ENCODE measurements at places on chromosomes 11 and 22.

GRCh38 chr22:21966643-21967516 is 14.2 kb upstream of the PPM1F start:
- no peak for DNase-seq

DNA sequence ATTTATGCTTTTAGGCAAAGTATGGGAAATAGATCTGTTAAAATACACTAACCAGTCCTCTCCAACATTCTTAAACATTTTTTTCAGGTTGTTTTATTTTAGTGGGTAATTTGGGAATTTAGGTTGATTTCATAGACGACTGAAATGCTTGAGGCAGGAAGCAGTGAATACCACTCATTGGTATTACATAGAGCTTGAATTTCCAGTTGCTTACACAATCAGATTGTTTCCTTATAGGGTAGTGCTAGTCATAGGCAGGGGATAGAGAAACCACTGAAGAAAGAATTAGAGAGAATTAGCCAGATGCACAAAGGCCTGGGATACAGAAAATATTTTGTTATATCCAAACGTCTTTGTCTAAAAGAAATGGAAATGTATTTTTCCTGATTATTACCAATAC is 23.9 kb upstream of the LYVE1 start:
- DNase-seq, result no peak

- DNase-seq, result peak; percentile 33
Measured at GRCh38 chr11:120832481-120833238, 191.2 kb upstream of the TBCEL start.

DNA sequence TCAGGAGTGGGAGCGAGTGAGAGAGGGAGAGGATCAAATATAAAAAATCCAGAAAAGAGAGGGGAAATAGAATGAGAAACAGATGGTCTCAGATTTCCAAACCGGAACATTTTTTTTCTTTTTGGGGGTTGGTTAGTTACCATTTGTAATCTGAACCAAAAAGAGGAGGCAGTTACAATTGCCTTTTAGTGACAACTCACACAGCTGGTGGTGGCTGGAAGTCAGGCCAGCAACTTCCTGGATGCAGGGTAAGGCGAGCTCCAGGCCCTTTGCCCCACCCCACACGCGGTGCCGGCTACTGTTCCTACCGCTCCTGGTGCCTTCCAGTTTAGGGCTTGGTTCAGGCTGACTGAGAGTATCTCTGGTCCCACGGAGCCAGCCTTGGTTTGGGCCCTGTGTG is 21.0 kb upstream of the UBASH3B start:
- no peak for DNase-seq

- DNase-seq, result no peak
Measured at GRCh38 chr11:128694618-128695481, 978 bp downstream of the FLI1 start.

DNA sequence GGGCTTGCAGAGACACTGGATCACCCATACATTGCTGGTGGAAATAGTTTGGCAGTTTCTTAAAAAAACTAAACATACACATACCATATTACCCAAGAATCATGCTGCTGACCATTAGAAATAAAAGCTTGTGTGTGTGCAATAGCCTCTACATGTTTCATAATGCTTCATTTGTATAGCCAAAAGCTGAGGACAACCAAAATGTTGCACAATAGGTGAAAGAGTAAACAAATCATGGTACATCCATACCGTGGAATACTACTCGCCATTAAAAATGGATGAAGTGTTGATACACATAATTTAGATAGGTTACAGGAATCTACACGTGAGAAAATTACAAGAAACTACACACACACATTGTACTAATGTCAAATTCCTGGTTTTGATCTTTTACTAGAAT is 6.5 kb downstream of the KBTBD3 start:
- DNase-seq, result no peak

GRCh38 chr22:46783721-46784120 is 21.3 kb downstream of the TBC1D22A start:
- DNase-seq, result no peak

GRCh38 chr11:66371627-66372415 is at the start of gene SLC29A2:
SLC29A2 (minus strand) TSS chr11:66371760; CDS start chr11:66371591, 169 bp downstream.
- peak; percentile 48 for DNase-seq

DNA sequence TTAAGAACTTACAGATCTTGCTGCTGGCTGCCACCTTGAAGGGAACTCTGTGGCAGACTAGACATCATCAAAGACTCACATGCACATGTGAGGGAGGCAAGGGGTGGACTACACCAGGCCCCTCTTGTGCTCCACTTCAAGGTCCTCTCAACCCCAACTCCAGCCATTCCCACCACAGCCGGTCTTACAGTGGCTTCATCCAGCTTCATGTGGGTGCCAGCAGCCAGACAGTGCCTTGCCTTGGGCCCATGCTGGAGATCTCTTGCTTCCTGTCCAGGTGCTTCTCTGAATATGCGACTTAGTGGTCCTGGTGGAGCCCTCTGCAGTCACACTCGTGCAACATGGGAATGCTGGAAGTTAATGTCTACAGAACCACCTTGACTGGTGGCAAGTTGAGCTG is 44.6 kb upstream of the WNT7B start:
- no peak for DNase-seq

DNA sequence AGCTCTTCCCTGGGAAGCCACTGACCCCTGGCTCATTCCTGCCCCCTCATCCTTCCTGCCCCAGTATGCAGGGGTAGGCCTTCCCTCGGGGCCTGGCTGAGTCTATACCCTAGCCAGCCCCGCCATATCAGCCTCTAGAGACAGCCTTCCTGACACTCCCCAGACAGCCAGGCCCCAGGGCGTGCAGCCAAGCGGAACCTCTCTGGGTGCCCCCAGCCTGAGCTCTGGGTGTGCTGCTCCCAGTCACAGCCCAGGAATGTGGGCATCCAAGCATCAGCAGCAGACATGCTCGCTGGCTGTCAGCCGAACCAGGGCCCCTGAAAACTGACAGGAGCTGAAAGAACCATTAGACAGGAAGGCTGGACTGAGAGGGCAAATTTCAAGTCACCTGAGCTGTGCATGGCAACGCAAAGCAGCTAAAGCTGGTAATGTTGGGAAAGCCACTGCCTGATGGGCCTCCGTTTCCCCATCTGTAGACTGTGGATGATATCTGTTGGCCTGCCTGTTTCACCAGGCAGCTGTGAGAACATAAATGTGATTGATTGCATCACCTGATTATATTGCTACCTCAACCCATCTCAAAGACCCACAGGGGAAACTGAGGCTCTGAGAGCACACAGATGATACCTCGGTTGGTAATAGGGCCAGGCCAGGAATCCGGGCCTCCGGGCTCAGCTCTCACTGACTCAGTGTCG is 93.2 kb downstream of the LRRC32 start:
- DNase-seq, result no peak

GRCh38 chr11:1968454-1969002 is 21.4 kb downstream of the MRPL23 start:
- peak; percentile 14 for DNase-seq

DNA sequence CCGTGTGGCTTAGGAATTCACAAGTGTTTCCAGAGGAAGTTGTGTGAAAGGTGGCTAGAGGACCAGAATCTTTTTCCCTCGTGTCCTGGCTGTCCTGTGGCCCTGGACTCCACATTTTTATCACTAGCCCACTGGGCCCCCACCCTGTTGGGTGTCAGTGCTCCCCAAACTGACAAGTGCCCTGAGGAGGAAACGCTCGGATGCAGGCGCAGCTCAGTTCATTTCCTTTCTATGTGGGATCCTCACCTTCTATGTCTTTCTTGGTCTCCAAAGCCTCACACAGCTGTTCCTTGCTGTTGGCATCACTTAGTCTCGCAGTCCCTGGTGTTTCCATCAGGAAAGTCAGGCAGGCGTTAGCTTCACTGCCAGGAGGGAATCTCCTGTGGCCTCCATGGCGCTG is 68.0 kb upstream of the KCNQ1OT1 start:
- peak; percentile 14 for DNase-seq

- DNase-seq, result no peak
Measured at GRCh38 chr22:36424901-36425579, 37.3 kb upstream of the MYH9 start.

- DNase-seq, result no peak
Measured at GRCh38 chr11:60719391-60719790, 5.1 kb upstream of the MS4A18 start.

GRCh38 chr11:35540526-35540925 is 15.1 kb upstream of the PAMR1 start:
- no peak for DNase-seq

DNA sequence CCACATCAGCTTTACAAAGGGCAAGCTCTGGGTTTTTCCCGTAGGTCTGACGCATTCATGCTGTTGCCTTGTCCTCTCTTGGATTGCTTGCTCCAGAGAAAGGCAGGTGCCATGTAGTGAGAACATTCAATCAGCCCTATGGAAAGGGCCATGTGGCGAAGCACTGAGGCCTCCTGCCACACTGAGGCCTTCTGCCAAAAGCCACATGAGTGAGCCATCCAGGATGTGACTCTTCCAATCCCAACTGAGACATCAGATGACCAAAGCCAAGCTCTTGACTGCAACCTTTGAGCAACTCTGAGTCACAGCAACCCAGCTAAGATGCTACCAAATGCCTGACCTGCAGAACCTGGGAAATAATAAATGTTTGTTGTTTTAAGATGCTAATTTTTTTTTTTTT is 9.0 kb upstream of the PANX3 start:
- no peak for DNase-seq

DNA sequence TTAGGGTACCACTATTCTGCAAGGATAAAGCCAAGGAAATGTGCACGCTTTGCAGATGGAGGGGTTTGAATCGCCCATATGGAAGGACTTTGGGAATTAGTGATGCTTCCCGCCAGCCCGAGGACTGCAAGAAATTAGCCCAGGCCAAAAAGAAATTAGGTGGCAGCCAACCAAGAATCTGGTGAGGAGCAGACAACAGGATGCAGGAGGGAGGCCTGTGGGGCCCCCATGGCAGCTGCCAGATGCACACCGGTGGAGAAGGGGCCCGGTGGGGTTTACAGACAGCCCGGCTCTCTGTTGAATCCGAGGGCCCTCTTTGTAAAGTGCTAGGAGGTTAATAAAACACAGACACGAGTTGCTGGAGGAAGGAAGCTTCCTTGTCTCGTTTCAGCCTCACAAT is 73.5 kb downstream of the TIMP3 start:
- no peak for DNase-seq

DNA sequence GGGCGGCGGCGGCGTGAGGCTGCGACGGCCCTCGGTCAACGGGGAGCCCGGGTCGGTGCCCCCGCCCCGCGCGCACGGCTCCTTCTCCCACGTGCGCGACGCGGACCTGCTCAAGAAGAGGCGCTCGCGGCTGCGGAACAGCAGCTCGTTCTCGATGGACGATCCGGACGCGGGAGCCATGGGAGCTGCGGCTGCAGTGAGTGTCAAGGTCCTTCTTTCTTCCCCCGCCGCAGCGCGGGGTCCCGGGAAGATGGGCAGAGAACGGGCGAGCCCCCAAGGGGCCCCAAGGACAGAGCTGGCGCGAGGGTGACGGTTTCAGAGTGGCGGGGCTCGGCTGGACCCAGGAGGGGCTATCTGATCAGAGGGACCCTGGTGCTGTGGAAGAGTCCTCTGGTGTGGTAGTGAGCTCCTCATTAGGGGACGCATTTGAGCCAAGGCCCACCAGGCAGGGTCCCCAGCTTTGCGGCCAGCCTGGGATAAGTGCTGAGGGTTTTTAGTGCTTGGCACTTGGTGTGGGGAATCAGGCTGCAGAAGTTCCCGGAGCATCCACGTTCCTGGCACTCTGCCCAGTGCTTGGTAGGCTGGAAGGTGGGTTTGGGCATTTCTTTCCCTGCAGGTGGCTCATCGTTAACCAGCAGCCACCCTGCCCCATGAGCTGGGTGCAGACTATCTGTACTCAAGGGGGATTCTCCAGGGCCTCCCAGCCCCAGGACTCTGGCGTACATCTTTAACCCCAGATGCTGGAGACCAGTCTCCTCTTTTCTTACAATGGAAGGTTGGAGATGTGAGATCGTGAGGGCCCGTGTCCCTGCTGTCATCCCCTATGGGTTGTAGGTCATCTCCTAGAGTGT is 9.8 kb downstream of the EHBP1L1 start:
- no peak for DNase-seq

GRCh38 chr11:12900496-12900895 is 108.6 kb upstream of the RASSF10 start:
- no peak for DNase-seq
